ENCODE measurements at places on chromosomes 11 and 22.

DNA sequence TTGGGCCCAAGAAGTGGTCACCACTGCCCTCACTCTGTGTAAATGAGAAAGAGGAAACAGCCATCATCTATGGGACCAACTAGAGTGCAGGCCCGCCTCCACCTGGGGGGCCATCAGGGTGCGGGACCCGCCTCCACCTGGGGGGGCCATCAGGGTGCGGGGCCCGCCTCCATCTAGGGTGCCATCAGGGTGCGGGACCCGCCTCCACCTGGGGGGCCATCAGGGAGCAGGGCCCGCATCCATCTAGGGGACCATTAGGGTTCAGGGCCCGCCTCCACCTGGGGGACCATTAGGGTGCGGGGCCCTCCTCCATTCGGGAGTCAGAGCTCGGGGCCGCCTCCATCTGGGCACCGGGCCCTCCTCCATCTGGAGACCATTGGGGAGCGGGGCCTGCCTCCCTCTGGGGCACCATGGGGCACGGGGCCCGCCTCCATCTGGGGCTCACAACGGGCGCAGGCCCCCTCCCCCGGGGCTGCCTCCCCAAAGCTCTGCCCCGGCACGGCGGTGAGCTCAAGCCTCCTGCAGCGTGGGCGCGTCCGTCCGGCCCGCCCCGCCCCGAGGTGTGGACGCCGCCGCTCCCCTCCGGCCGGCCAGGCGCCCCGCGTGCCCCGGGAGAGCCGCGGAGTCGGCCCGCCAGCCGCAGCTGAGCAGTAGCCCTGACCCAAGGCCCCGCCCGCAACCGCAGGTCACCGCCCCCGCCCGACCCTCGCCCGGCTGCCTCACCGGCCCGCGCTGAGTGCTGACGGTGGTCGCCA is 512 bp downstream of the TOLLIP start:
- no peak for DNase-seq

DNA sequence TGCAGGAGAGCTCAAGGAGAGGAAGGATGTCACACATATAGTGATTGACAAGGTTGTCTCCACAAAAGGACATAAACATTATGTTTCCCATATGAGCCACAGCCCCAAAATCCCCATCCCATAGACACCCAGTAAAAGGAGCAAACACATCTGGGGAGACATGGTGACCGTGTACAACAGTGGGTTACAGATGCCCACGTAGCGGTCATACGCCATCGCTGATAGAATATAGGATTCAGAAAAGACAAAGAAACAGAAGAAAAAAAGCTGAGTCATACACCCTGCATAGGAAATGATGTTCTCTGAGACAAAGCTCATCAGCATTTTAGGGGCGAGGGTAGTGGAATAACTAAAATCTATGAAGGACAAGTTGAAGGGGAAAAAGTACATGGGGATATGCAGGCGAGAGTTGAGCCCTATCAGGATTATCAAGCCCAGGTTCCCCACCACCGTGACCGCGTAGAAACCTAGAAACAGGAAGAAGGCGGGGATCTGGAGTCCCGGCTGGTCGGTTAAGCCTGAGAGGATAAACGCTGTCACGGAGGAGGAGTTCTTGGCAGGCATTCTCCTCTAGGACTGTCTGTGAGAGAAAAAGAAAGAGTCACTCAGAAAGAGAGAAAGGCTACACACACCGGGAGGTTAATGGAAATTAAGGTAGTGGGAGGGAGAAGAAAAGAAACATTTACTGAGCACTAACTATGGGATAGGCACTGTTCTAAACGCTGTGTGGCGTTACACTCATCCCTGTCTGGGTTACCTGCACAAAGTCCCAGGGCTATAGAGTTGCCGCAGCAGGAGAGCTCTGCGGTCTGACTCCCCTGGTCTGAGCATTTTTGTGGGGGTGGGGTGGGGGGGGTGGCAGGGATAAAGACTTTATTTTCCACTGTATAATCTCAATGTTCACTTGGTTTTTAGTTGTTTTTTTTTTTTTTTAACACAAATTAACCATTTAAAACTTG is 36.1 kb upstream of the OR8B8 start:
- DNase-seq, result peak; percentile 5

DNA sequence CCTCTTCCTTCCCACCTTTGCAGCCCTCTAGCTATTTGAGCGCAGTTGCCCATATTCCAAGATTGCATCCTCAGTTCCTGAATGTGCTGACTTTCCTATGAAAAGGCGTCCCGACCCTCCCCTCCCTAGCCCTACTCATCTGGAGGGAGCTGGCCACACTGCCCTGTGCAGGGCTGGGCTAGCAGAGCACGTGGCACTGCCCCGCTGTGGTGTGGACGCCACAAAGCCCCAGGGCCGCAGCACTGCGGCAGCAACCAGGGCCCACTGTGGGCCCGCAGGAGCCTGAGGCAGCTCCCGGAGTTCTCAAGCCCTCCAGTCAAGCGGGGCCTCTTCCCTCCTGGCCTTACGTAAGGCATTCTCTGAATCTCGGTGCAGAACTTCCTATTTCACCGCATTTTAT is 27.6 kb downstream of the B3GAT1 start:
- no peak for DNase-seq

DNA sequence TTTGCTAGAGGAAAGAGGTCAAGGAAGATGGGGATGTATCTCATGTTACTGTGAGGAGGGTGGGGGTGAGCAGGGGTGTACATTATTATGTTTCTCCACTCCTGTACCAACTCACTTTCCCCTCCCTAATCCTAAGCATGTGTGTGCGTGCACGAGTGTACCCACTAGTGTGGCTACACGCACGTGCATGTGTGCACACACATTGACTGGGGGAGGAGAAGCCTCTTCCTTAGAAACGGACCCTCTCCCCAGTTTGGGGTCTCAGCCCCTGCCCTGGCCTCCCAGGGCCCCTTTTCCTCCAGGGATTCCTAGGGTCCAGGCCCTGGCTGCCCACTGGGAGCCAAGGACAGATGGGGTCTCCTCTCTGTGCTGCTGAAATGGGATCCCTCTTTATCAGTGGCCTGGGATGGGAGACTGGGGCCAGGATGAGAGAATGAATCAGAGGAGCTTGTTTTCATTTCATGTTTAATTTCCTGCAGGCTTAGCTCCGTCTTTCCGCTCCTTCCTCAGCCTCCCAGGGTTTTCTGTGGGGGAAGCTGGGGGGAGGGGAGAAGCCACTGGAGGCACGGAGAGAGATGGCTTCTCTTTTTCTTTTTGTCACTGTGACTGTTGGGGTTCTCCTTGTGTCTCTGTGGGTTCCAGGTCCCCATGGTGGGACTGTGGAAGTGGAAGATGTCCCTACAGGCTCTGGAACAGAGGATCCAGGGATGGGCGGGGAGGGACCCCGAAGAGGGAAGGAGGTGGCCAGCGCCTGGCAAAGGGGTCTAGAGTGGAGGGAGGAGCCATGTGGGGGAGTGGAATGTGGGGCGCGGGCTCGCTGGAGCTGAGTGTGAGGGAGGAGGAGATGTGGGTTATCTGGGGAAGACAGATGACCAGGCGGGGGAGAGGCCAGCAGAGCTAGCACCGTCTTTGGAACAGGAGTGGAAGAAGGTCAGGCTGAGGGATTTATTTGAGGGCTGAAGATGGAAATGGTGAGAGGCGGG is 40.3 kb downstream of the ALX4 start:
- DNase-seq, result no peak

- no peak for DNase-seq
Measured at GRCh38 chr11:82195283-82195682, 538.4 kb downstream of the FAM181B start.

DNA sequence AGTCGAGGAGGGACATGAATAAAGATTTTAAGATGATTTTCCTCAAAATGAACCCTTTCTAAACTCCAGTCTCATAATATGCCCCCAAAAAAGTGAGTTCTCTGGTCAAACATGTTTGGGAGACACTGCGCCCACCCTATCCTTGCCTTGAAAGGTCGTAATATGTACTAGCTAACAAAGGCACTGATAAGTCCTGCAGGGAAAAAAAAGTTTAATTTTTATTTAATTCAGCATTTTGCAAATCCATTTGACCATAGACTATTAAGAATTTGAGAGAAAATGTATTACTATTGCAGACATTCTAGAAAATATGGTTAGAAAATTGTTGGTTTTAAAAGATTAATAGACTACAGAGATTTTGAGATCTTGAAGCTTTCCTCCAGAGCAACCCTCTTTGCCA is 120.6 kb upstream of the ASPHD2 start:
- no peak for DNase-seq

DNA sequence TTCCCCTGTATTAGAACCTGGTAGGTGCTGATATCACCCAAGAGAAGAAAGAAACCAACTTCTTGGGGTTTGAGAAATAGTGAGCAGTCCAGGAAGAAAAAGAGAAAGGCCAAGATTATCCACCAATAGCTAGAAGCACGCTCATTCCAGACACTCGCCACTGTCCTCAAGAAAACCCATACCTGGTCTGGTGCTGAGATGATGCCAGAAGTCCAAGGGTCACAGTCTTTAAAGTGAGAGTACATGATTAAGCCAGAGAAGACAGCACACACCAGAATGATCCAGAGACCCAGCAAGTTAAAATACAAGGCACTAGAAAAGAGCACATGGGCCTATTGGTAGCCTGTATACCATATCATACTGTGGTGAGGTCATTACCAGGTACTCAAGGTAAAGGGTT is 23.6 kb downstream of the SLC5A12 start:
- no peak for DNase-seq

GRCh38 chr22:23800297-23801237 is 13.8 kb downstream of the SMARCB1 start:
- DNase-seq, result no peak

- DNase-seq, result no peak
Measured at GRCh38 chr11:117910525-117910924, 18.7 kb downstream of the TMPRSS13 start.

DNA sequence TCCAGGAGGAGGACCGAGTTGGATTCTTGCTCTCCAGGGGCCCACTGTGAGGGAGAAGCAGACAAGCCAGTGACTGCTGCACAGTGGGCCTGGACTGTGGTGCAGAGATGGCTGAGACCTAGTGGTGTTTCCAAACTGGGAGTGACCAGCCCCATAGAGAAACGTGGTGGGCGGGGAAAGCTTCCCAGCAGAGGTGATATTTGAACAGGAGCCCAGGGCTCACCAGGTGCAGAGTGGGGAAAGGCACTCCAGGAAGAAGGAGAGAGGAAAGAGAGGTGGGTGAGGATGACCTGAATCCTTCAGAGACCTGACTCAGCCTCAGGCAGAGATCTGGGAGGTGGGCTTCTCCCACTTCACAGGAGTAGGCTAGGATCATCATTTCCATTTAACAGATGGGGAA is 52.1 kb upstream of the RASD2 start:
- no peak for DNase-seq

GRCh38 chr11:80136991-80137390 is 696.2 kb upstream of the TENM4 start:
- DNase-seq, result no peak

- DNase-seq, result no peak
Measured at GRCh38 chr11:65426839-65427690, 4.5 kb downstream of the NEAT1 start.

GRCh38 chr22:42696331-42696967 is 24.2 kb downstream of the A4GALT start:
- no peak for DNase-seq

DNA sequence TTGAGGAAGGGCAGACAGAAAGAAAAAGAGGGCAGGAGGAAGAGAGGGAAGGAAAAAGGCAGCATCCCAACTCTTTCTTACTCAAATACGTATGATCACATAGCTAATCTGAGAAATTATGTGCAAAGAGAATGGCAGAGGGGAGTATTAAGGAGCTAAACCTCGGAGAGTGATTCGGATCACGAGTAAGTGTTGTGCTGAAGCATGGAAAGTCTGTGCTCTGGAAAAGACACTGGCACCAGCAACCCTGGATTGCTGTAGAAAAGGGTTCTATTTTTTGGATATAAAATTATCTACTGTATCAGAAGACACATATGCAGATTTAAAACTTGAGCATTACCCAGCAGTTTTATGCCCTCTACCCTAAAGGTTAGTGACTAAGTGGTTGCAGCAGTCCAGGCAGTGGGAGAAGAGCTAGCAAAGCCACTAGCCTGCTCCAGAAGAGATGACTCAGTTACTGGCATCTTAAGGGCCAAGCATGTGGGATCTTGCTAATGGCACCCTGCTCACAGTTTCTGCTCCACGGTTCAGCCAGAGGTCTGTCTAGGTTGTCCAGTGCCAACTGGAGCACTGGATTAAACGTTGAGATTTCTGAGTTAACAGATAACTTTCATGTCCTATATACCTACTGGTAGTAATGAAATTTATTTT is 151.7 kb downstream of the SWAP70 start:
- no peak for DNase-seq

DNA sequence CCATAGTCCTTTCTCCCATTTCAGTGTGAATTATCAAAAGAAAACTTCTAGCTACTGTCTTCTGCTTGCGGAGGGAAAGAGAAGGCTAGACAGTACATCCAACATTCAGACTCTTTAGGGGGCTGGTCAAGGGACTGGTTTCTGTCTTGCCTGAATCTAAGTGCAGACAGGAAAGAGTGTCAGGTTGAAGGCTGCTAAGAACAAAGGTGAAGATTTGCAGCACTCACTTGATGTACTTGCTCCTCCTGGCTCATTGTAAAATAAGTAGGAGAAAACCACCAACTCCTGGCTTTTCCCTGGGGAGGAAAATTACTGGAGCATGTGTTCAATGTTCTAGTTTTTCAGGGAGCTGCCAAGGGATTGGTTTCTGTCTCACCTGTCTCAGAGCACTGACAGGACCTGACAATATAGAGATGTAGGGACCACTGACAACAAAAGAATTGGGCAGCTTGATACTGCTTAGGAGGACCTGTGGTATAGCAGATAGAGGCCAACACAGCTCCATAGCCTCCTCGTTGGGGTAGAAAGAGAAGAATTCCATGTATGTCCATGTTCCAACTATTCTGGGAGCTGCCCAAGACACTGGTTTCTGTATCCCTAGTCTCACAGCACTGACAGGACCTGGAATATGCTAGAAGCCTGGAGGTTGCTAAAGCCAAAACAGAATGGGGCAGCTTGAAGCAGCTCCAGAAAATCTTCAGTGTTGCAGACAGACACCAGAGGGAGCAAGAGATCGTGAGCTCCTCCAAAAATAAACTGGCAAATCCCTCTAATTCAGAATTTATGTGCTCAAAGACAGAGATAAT is 39.7 kb upstream of the MMP12 start:
- DNase-seq, result peak; percentile 48

GRCh38 chr11:100791860-100792259 is 104.8 kb downstream of the ARHGAP42 start:
- DNase-seq, result no peak

- no peak for DNase-seq
Measured at GRCh38 chr11:130601764-130602460, 153.5 kb downstream of the ADAMTS15 start.

DNA sequence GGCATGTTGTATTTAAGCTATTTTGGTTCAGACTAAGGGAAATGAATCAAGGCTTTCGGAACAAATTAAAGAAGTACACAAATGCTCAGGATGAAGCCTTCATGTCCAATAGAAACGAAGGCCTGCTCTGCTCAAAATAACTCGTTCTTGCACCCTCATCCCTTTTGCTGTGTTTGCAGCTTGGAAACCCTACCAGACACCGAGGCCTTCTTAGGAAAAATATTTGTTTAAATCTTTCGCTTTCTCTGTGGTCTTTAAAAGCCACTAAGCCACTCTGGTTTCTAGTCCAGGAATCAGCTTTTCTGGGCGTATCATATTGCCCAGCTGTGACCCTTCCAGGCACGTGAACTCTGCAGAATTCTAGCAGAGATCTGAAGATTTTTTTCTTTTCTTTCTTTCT is 60.9 kb upstream of the HSPA8 start:
- no peak for DNase-seq

All from iPS DF 6.9 (cell line).